ENCODE measurements at places on chromosomes 2 and 18. TPM values are rescaled to one million over a fixed set of nuclear protein-coding genes. Genes with fewer than 3 reads are reported as not detected.

GRCh38 chr2:200451511-200451910 lies 58.4 kb downstream of the KCTD18 start:
- DNase-seq = no peak

AKAIN1 gene
- total RNA-seq = not detected

- DNase-seq = peak; percentile 23
Observed at GRCh38 chr2:158753641-158754611, 41.2 kb upstream of the DAPL1 start.

DSG4 gene
- not detected for total RNA-seq

DNA sequence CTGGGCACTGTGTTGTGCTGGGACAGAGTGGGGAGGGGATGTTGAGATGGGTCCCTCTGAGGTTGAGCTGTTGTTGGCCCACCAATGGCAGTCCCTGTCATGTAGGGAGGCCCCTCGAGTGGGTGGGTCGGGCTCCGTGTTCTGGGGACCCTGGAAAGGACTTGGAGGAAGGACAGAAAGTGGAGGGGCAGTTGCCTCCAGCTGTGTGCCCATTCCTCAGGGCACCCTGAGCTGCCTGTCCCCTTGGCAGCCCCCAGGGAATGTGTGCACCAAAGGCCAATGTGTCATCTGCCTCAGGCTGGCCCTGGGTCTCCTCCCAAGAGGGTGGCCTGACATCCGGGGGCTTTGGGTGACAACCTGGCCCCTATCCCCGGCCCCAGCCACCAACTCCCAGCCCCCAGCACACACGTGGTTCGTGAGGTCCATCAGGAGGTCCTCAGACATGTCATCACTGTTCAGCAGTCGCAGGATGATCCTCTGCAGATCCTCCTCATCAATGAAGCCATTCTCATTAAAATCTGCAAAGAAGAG lies 57.7 kb downstream of the CIB4 start:
- DNase-seq = no peak

GREB1 gene
- 0.20 TPM for total RNA-seq
